ENCODE measurements at places on chromosomes 7 and 10.

- no peak for DNase-seq
These were observed 111.5 kb upstream of the RAB18 start for GRCh38 chr10:27392606-27393005.

DNA sequence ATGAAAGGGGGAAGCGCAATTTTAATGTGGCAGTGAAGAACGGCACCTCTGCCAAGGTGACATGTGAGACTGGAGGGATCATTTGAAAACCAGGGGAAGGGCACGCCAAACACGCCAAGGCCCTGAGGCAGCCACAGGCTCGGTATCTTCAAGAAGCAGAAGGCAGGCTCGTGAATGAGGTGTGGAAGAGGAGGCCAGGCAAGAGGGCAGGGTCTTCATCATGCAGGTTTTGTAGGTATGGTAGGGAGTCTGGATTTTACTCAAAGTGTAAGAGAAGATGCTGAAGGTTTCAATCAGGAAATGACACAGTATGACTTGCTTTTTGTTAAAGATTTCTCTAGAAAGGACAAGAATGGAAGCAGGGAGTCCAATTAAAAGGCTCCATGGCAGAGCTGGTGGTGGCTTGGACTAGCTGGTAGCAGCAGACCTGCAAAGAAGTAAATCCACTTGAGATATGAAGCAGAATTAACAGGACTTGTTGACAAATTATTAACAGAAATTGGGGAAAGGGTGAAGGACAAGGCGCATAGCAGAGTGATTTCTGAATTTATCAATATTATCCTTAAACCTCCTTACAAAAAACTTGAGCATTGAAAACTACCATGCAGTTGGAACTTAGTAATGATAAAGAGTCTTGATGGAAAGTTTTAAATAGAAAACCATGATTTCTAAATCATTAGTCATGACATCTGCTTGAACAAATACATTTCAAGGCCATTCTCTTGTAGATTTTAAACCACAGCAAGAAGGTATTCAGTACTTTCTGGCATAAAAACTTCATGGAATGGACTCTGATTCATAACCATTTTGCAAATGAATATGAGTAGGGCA is 70.4 kb downstream of the COA1 start:
- no peak for DNase-seq

DNA sequence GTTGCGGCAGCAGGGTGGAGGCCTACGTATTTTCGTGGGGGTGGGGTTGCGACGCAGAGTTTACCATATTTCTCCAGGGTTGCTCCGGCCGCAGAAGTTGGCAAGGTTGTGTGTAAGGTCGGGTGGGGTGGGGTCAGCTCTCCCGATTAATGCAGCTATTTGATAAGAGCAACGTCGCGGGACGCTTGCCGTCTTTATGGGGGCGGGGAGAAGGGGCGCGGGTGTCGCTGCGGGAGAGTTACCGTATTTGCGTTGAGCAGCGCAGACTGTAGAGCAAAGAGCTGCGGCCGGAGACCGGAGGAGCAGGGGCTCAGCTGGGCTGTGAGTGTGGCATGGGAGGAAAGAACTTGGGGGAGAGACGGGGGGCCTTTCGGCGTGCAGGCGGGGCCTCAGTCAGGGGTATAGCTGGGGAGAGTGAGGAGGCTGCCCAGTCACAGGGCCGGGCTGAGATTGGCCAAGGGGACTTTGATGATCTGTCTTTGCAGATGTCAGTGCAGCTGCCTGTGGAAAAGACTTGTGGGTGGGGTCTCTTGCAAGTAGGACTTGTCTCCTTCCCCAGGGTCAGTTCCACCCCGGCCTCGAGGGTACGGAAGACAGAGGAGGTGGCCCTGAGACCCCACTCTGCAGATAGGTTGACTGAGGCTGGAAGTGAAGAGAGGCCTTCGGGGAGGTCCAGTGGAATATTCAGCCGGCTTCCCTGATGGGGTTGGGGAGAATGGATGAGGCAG is 26.6 kb downstream of the ZNF775 start:
- no peak for DNase-seq

- DNase-seq = no peak
These were observed 57.4 kb downstream of the DGKI start for GRCh38 chr7:137789215-137789882.

GRCh38 chr10:131264110-131264788 is 47.3 kb downstream of the TCERG1L start:
- no peak for DNase-seq

GRCh38 chr7:2654059-2654458 is 22.3 kb downstream of the TTYH3 start:
- DNase-seq = no peak

GRCh38 chr7:91835826-91836368 is 44.6 kb downstream of the MTERF1 start:
- no peak for DNase-seq

- DNase-seq = no peak
These were observed 82.5 kb upstream of the PCBD1 start for GRCh38 chr10:70970830-70971229.

DNA sequence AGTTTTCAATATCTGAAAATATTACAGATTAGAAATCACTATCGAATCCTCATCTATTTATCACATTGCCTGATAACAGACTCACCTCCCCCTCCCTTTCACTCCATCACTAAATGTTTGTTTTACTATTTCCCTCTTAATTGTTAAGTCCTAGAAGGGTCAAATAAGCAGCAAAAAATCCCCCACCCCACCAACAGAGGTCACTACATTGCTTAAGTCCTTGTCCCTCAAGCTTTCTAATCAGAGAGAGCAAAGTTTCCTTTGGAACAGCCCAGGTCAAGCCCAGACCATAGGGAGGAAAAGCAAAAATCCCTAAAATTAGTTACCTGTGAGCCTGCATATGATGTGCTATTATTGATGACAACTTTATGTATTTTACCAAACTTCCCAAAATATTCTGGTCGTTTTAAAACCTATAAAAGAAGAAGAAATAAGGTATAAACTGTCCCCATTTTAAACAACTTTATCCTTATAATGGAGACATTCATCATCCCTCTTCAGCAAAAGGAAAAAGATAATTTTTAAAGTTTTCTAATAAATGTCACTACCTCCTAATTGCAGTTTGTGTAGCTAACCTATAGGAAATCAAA is 95.0 kb downstream of the CNOT4 start:
- DNase-seq = no peak

DNA sequence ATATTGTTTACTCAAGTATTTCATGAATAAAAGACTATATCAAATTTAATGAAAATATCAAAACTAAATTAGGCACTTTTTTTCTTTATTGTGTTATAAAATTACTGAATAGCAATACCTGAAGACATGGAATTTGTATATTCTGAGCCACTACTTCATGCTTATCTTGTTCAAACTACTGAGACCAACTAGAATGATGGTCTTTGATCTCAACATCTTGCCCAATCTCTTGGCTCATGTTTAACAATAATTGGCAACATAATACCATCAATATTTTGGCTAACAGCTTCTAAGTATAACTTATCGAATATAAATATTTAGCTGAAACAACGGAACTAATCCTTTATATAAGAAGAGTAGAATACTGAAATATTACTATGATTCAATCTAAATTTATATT is 56.5 kb upstream of the AGMO start:
- DNase-seq = no peak

- no peak for DNase-seq
These were observed 23.3 kb downstream of the CLIP2 start for GRCh38 chr7:74312418-74313028.

- DNase-seq = no peak
These were observed 117.4 kb downstream of the LHPP start for GRCh38 chr10:124579011-124579399.

- DNase-seq = no peak
These were observed 828.8 kb upstream of the MBL2 start for GRCh38 chr10:53601260-53601875.

- no peak for DNase-seq
These were observed 8.8 kb downstream of the PODXL start for GRCh38 chr7:131547589-131547988.

DNA sequence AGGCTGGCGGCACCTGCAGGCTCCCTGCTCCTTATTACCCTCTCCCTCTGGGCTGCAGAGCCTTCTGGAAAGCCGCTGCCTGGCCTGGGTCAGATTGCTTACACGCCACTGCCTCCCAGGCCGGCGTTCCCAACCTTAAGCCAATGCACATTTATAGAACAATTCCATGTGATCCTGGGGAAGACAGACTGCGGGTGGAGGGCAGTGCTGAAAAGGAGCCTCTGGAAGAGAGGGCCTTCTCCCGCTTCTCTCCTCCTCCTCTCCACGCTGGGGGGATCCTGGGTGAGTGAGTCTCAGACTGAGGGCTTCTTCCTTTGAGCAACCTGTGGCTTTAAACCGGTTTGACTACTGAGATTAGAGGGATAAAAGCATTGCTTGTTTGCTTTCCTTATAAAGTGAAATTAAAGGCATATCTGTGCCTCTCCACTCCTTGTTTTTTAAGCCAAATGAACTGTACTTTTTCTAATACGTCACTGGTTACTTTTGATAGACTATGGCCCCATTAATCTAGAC is 5.5 kb downstream of the TACC2 start:
- no peak for DNase-seq

GRCh38 chr10:6045878-6046772 is 16.0 kb downstream of the IL2RA start:
- no peak for DNase-seq

- no peak for DNase-seq
These were observed 31.7 kb upstream of the GALNTL5 start for GRCh38 chr7:151924508-151924907.

DNA sequence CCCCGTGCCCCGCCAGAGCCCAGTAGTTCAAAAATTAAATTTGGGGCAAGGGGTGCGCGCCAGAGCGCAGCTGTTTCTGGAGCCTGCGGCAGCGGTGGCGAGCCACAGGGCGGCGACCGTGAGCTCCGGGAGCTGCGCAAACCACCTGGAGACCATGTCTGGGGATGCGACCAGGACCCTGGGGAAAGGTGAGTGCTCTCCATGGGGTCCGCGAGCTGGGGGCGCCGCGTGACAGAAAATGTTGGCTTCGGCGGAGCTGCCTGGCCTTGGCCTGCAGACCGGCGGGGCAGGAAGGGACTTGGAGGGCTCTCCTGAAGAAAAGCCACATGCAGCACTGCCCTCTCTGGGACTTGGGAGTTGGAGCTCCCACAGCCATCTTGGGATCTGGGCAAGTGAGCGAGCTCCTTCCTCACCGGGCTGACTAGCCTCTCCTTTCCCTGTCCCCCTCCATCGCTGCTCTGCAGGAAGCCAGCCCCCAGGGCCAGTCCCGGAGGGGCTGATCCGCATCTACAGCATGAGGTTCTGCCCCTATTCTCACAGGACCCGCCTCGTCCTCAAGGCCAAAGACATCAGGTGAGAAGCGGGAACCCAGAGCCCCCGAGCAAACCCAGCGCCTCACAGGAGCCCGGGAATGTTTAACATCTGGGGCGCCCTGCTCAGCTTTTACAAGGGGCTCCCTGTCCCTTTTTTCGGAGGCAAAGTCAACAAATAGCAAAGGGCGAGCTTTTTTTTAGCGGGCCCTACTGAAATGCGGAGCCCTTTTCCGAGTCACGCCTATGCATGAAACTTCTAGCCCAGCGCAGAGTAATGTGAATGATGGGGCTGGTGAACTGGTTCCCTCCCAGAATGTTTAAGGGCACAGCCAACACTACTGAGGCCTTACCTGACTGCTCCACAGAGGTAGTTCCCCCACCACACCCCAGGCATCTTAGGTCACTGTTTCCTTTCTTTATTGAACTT is 6.1 kb downstream of the GSTO2 start:
- no peak for DNase-seq

GRCh38 chr7:116364469-116364868 is 135.1 kb upstream of the CAV2 start:
- no peak for DNase-seq

DNA sequence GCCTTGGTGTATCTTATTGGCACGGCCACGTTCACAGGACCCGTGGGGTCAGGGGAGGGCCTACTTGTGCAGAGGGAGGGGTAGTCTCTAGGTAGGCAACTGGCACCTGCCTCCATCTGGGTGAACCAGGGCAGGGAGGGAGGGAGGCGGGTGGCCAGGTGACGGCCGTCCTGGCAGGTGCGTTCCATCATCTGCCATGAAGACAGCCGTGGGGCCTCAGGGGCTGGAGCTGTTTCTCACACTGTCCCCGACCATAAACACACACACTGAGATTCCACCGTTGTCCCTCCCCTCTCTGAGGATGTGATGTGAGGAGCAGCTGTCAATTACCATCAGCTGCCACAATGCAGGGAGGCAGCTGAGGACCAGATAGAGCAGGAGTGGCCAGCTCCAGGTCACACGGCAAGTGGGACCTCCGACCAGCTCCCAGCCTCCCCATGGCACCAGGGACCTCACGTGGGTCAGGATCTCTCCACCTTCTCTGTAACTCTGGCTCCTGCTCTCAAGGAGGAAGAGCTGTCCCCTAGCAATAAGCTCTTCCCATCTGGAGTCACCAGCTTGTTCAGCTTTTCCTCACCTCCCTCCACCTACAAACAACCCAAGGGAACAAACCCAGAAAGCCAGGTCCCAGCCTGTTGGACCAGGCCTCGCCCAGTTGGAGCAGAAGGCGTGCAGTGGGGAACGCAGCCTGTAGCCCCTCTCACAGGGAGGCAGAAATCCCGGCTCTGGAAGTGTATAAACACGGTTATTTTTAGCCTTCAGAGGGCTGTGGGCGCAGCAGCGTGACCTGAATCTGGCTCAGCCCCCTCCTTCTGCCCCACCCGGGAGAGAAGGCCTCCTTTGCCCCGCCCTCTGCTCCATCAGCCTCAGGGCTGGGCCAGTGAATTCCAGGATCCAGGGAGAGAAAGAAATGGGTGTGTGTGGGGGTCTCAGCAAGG is 33.1 kb downstream of the ZMIZ1 start:
- DNase-seq = no peak

DNA sequence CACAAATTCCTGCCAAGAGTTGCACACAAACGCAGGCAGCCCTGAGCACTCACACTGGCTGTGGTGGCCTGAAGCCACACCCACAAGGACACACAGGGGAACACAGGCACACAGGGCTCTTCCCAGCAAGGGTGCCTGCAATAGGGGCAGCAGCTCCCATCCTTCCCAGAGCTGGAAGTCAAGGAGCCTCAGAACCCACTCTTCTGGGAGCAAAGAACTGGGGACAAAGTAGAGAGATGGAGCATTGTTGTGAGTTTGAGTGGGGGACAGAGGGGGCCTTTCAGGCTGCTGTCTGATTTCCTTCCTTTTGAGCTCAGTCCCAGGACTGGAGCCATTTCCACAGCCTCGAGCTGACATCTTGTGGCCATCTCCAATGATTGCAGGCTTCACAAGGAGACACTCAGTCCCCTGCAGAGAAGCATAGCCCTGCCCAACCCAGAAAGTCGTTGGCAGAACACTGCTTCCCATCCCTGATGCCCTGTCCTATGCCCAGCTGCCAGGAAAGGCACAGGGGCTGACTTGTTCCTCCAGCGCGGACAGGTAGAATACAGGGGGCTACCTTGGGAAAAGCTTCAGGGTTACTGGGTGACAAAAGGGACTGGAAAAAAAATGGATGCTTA is 34.4 kb upstream of the SLF2 start:
- DNase-seq = no peak

DNA sequence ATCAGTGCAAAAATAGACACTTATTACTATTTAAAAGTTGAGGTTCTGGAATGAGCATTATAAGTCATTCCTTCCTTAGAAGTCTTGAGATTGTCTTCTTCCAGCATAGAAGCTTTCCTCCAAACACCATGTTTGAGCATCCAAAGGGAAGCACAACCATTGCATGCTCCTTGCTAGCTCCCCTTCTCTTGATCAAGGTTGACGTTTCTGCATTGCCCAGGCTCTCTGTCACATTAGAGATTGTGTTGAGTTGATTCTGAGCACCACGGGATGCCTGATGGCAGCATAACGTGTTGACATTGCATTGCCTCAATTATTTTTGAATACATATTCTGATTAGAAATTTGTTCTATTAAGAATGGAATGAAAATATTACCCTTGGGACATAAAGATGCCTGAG is 322.2 kb downstream of the CDK14 start:
- no peak for DNase-seq

- DNase-seq = no peak
These were observed 138.2 kb downstream of the ADAM12 start for GRCh38 chr10:126250045-126250444.

Data from effector memory CD4-positive, alpha-beta T cell (primary cell).